ENCODE measurements at places on chromosomes 2 and 18. TPM values are rescaled to one million over a fixed set of nuclear protein-coding genes. Genes with fewer than 3 reads are reported as not detected.

CTAGE1 gene
- total RNA-seq, result not detected

MGAT4A gene
- total RNA-seq, result 0.83 TPM

ARHGAP15 gene
- total RNA-seq, result not detected

GPR35 gene
- 0.99 TPM for total RNA-seq

EGR4 gene
- total RNA-seq, result 0.83 TPM

RGPD3 gene
- total RNA-seq, result 0.29 TPM

LAMA1 gene
- total RNA-seq, result 3.6 TPM

CCDC102B gene
- 18.2 TPM for total RNA-seq

SNTG2 gene
- total RNA-seq, result not detected

SERPINB2 gene
- 6.5 TPM for total RNA-seq

ANKRD30B gene
- 0.50 TPM for total RNA-seq

BOD1L2 gene
- total RNA-seq, result not detected

UGT1A5 gene
- not detected for total RNA-seq

CAPN14 gene
- 0.33 TPM for total RNA-seq

FOXD4L1 gene
- total RNA-seq, result 0.17 TPM

DOK6 gene
- total RNA-seq, result 5.6 TPM

RUFY4 gene
- not detected for total RNA-seq

LMAN1 gene
- total RNA-seq, result 245 TPM

RPL37A gene
- total RNA-seq, result 1,333 TPM

MBD2 gene
- 29.1 TPM for total RNA-seq

SPR gene
- 20.5 TPM for total RNA-seq

MDH1B gene
- total RNA-seq, result 0.99 TPM

EFHD1 gene
- total RNA-seq, result not detected

ONECUT2 gene
- total RNA-seq, result under 0.01 TPM

CPS1 gene
- total RNA-seq, result 20.9 TPM

NTSR2 gene
- total RNA-seq, result not detected

C1QL2 gene
- not detected for total RNA-seq

RTP5 gene
- not detected for total RNA-seq

EDAR gene
- not detected for total RNA-seq

VWA3B gene
- not detected for total RNA-seq

ERFE gene
- 4.2 TPM for total RNA-seq

RAX gene
- total RNA-seq, result not detected

NLRC4 gene
- not detected for total RNA-seq

OTX1 gene
- 0.29 TPM for total RNA-seq

ALLC gene
- total RNA-seq, result not detected

TM4SF20 gene
- total RNA-seq, result not detected

ADD2 gene
- not detected for total RNA-seq

FANCL gene
- total RNA-seq, result 13.4 TPM

SLC5A7 gene
- not detected for total RNA-seq

AQP12B gene
- total RNA-seq, result not detected

C1GALT1C1L gene
- total RNA-seq, result 1.0 TPM

PTPRN gene
- total RNA-seq, result 3.6 TPM

PLB1 gene
- total RNA-seq, result 2.0 TPM

STAT4 gene
- total RNA-seq, result 1.2 TPM

KCNS3 gene
- 1.0 TPM for total RNA-seq

EPB41L3 gene
- 56.6 TPM for total RNA-seq

CYTIP gene
- total RNA-seq, result not detected

CNDP1 gene
- total RNA-seq, result not detected

UGT1A4 gene
- total RNA-seq, result not detected

HOXD12 gene
- total RNA-seq, result not detected

MLPH gene
- total RNA-seq, result 18.0 TPM

POU3F3 gene
- not detected for total RNA-seq

FOXI3 gene
- total RNA-seq, result not detected

ZNF521 gene
- total RNA-seq, result 42.6 TPM

SCN2A gene
- 7.8 TPM for total RNA-seq

ZSCAN30 gene
- total RNA-seq, result 21.7 TPM

TLX2 gene
- 0.58 TPM for total RNA-seq
